ENCODE measurements at places on chromosomes 3 and 15.

DNA sequence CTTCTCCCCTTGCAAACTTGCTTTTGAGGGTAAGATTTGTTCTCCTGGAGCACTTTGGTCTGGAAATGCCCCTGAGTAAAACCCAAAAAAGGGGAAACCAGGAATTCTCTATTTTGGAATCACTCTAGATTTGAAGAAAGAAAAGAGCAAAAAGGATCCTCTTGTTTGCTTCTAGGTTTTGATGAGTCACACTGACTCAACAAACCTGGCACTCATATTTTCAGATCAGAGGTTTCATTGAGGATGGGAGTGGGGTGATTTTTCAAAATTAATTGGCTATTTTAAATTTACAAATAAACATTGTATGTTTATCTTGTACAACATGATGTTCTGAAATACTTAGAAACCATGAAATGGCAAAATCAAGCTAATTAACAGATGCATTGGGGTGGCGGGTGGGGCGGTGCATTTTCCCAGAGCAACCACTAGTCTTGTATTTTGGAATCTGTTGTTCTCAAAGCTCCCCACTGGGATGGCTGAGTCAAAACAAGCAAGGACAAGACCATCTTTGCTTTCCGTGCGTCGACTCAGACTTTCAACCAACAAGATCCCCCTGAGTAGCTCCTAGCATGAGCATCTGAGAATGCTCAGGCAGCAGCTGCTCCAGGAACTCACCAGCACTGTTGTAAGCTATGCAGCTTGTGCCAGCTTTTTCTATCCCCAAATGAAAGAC, 451.4 kb downstream of the WDR72 start:
- peak; percentile 1 for DNase-seq

- no peak for DNase-seq
Observed at GRCh38 chr3:54488297-54488696, 365.9 kb downstream of the CACNA2D3 start.

DNA sequence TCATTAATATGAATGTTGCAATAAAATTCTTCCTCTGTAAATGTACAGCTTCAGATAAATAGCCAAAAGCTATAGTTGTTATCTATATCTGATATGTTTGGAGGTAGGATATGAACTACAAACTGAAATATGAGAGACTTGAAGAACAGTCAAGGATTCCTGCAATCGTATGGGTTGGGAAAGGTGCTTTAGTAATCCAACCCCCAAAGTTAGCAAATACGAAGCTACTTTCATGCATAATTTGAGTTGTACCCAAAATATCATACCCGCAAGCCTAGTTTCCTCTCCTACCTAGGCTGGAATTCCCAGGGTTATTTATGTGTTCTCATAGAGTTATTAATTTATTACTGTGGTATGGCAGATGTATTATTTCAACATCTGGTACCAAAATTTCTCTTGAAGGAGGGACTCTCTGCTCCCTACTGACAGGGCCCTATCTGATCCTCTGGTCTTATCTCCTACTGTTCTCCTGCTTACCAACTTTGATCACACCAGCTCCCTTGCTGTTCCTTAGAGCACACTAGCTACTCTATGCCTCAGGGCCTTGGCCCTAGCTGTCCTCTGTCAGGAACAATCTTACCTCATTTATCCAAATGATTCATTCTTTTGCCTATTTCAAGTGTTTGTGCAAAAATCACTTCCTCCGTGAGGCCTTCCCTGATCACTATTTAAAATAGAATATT, 140.4 kb upstream of the CCDC54 start:
- DNase-seq = no peak

DNA sequence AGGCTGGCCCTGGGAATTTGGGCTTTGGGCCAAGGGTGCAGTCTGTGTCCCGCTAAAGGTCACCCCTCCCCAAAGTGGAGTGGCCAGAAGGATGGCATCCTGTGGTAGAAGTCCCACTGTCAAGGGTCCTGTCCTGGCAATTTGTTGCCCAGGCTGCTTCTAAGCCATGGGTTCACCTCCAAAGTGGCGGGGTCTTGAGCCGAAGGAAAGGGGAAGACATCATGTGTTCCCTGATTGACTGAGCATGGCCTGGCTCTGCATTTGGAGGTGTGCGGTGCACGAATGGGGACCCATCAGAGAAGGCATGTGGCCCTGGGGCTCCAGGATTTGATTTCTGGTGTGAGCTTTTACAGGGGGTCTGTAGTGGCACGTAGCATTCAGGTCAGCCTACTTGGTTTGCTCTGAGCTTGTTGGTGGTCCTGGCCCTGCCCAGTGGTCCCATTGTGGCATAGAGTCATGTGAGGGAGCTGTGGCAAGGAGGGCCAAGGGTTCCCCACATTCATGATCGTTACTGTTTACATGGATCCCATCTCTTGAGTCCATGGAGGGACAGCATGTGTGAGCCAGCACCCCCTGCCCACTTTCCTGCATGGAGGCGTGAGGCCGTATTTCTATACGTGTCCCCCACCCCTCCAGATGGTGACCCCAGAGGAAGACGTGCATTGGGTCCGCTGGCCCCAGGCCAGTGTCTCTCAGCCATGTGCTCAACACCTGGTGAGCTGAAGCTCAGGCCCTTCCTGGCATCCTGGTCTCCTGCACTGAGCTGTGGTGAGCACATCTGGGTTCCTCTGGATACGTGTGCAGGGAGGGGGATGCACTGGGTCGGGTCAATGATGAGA, 225.1 kb downstream of the SNRPN start:
- no peak for DNase-seq

DNA sequence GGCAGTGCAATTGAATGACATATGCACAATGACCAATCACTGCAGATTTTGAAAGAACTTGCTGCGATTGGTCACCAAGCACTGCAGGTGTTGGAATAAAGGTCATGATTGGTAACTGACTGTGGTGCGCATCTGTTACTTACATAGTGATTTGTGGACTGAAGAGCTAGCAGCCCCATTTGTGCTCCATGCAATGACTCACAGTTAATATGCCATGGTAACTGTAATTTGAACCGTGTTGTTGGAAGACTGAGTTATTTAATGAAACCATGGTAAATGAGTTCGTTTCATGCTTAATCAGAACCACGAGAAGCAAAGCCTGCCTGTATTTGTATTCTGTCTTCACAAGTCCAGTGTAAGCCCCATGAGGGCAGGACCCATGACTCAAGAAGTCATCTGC, 220.5 kb downstream of the TJP1 start:
- DNase-seq = no peak

GRCh38 chr3:46276497-46277099, 34.3 kb downstream of the CCR3 start:
- DNase-seq = peak; percentile 46

DNA sequence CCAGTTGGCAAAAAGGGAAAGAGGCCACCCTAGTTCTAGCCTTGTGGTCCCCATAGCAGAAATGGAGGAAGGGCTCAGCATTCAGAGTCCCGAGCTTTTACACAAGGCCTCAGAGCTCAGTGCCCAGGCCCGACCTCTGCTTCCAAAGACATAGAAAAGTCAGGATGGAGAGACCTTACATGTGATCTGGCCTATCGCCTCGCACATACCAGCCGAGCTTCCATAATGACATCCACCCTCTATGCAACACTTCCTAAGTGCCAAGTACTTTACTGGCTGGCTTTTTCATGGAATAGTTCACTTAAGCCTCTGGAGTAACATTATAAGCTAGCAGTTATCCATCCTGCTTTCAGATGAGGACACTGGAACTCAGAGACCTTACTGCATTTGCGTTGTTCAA, 275.9 kb downstream of the FAM43A start:
- no peak for DNase-seq

DNA sequence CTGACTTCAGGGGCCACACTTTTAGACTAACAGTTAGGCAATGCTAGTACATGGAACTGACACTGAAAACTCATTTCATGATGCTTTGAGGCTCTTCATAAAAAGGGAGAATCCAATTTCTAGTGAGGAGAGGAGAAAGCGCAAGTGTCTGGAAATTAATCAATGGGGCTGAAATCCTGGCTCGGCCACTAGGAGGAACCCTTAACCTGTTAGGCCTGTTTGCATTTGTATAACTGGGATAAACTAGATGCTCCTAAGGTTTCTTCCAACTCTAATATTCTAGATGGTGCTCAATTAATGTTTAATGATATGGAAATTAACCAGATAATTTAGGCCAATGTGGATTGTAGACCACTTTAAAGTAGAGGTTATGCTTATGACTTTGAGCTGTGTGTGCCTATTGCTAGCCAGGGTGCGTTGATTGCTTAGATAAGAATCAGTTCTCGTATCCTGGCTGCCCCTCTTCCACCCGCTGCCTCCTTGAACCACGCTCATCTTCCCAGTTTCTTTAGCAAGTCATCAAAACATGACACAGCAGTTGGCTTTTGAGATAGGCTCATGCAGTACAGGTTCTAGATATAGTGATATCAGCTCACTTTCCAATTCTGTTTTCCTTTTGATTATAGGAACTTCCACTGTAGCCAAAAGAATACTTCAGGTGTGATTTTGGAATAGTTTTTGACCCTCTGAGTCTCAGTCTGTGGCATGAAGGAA, 16.8 kb upstream of the CRBN start:
- peak; percentile 17 for DNase-seq

DNA sequence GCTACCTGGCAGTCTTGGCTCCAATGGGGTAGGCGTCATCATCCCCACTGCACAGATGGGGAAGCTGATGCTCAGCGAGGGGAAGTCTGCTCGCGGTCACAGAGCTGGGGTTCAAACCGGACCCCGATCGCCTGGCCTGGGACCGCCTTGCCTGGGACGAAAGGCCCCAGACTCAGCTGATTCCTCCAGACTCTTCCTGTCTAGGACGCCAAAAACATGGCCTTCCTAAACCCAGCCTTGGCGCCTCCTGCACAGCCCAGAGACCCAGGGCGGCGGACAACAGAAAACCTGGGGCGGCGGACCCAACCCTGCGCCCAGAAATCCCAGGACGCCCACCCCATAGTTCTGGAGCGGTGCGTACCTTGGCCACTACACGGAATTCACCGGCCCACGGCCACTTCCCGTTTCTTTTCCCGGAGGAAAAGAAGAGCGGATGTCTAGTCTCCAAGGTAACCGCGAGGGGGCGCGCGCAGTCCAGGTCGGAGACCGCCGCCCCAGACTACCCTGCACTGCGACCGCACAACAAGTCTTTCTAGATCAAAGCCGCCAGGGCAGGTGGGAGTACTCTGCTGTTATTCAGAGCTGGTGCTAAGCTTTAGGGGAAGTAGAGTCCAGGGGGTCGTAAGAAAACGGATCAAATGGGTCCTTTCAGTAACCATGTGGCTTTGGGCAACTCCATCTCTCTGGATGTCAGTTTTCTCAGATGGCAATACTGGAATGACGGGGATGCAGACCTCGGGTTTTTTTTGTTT, 4.9 kb upstream of the IL17RD start:
- peak; percentile 81 for DNase-seq

- DNase-seq = no peak
Observed at GRCh38 chr3:32449691-32450090, 53.0 kb downstream of the CMTM6 start.

- DNase-seq = no peak
Observed at GRCh38 chr3:155015776-155016436, 64.2 kb upstream of the MME start.

DNA sequence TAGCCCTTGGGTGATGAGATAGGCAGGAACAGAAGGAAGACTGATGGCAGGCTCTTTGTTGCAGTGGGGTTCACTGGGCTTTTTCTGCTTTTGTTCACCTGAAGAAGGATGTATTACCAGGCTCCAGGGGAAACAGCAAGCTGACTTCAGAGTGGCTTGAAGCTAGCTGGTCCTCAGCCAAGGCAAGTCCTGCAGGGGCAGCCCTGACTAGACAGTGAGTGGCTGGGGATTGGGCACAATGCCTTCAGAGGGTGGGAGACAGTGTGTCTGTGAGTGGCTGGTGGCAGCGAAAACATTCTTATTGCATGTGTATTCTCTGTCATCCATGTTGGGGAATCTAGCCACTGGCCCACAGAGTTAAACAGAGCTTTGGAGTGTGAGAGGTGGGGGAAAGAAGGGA, 2.3 kb upstream of the TEX264 start:
- DNase-seq = no peak

GRCh38 chr15:50390554-50391264, 33.5 kb upstream of the USP8 start:
- DNase-seq = no peak

DNA sequence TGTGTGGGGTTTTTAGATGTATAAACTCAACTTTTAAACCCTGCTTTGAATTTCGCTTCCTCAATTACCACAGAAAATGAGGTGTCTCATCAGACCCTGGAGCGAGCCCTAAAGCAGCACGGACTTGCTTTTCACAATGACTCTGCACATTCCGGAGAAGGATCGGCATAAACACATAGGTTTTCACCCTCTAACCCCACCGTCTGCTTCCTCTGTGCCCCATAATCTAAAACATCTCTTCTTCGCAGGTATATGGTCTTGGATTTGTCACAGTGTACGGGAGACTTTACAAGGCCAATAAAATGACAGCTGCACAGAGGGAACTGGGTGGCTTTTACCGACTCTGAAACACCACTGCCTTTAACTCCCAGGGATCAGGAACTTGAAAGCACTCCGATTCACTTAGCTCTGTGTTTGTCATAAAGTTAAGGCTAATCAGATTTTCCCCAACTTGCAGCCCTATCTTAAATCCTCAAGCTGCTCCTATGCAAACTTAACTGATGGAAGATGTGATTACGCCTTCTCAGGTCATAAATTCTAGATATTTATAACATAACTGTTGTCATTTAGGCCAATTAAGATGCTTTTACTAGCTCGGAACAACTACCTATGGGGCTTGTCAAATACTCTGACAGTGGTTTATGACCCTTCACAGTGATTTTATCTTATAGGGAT, 133.4 kb upstream of the WNT5A start:
- no peak for DNase-seq

GRCh38 chr3:136694321-136694720, 57.9 kb downstream of the STAG1 start:
- DNase-seq = no peak

- DNase-seq = no peak
Observed at GRCh38 chr3:45317710-45318109, 70.7 kb upstream of the LARS2 start.

- peak; percentile 68 for DNase-seq
Observed at GRCh38 chr3:70261283-70261682, 51.2 kb downstream of the MDFIC2 start.

- DNase-seq = no peak
Observed at GRCh38 chr3:182692695-182693094, 100.6 kb upstream of the ATP11B start.

DNA sequence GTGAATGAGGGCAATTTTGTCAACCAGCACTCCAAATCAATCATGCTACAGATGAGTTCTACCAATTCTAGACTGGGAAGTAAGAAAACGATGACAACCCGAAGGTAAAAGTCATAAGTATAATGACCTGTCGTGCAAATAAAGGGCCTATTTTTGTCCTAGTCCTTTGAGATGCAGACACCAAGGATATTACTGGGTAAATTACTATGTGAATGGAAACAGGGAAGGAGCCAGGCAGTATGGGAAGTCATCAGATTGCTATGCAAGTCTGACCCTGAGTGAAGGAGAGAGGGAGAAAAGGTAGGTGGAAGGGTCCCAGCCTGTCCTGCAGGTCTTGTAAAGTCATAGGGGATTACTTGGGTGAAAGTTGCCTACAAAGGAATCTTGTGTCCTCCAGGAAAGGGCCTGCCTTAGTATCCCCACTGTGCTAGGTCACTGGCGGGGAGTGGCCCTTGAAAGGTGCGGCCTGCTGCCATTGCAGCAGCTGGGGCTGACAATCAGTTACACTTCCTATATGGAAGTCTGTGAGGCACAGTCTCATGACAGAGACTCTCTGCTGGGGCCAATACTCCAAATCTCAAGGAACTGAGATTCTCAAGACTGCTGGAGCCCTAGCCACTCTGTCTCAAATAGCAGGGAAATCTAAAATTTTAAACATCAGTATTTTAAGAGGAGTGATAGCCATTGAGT, 149.9 kb upstream of the SLC2A2 start:
- no peak for DNase-seq

Measured in kidney tubule cell (primary cell).